ENCODE measurements at places on chromosomes 2 and 18. TPM values are rescaled to one million over a fixed set of nuclear protein-coding genes. Genes with fewer than 3 reads are reported as not detected.

SH3BP4 gene
- polyA plus RNA-seq: 86.6 TPM

SERPINB11 gene
- polyA plus RNA-seq: not detected

GRCh38 chr18:40956213-40956612 is 998.8 kb upstream of the PIK3C3 start:
- no peak for DNase-seq

ALPP gene
- not detected for polyA plus RNA-seq

SIX3 gene
- not detected for polyA plus RNA-seq

- DNase-seq: no peak
These were observed 45.5 kb upstream of the SLC8A1 start for GRCh38 chr2:40497251-40497859.

GRCh38 chr2:164151522-164151921 is 415.7 kb upstream of the FIGN start:
- no peak for DNase-seq

GRCh38 chr2:197647961-197648690 is 27.3 kb downstream of the RFTN2 start:
- DNase-seq: peak; percentile 82

DNA sequence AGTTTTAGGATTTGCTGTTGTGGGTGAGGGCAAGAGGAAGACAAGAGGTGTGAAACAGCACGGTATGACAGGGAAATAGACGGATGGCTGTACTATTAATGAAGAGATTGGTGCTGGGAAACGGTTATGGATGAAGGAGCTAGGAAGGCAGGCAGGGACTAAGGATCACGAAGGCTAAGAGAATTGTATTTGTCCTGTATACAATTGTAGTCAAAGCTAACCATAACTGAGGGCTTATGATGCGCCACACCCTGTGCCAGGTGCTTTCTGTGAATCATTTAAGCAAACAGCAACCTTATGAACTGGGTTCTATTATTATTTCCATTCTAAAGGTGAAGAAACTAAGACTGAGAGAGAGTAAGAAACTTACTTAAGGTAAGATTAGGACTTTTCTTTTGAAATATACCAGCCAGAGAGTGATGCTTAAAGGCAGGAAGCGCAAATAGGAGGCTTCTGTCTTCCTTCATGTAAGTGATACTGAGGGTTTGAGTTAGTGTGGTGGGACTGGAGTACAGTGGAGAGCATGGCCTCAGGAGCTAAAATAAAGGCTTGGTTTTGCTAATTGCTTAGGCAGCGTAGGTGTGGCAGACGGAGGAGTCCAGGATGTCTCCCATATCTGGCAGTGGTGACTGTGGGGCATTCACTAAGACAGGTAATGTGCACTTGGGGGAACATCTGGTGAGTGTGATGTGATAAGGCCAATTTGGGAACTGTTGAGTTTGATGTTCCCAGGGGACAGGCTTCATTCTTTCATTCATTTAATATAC is 85.8 kb downstream of the PLEKHM3 start:
- no peak for DNase-seq

- no peak for DNase-seq
These were observed 505.4 kb downstream of the BCL11A start for GRCh38 chr2:60047944-60048525.

GRCh38 chr2:39128919-39129391 is 8.1 kb upstream of the SOS1 start:
- peak; percentile 35 for DNase-seq

USP14 gene
- 39.5 TPM for polyA plus RNA-seq

MARCHF4 gene
- 7.3 TPM for polyA plus RNA-seq

- no peak for DNase-seq
These were observed 67.9 kb downstream of the POLR1A start for GRCh38 chr2:86037795-86038192.

Measured in fibroblast of lung (primary cell).